ENCODE measurements at places on chromosomes 1 and 21.

DNA sequence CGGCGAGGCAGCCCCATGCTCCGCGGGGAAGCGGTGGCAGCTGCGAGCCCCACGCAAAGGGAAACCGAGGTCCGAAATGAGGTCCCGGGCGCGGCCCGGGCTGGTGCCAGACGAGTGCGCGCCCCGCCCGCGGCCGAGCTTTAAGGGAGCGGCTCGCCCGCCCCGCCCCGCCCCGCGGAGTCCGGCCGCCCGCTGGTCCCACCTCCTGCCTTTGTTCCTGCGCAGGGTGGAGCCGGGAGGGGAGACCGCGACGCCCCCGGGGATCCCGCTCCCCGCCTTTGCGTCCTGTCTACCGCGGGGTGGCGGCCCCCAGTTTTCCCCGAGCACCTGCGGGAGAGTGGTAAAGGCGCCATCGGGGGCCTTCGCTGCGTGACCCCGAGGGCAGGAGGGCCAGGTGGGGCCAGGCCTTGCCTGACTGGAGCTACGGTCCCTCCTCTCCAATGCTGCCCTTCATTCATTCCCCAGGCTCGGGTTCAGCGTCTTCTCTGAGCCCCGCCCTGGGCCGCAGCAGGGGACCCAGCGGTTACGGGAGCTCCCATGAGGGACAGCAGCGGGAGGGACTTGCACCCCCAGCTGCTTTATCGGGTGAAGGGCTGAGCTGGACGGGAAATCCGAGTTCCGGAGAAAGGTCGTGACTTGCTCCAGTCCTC lies at the start of gene HES2:
HES2 (minus strand) TSS at position 116 of the 650 bp plus-strand sequence; CDS start at position 17, 99 bp downstream.
- H3K36me3 ChIP-seq: no peaks in the 10 kb centered on the region
- peaks cover 54% of the 10 kb centered on the region for H3K27me3 ChIP-seq
- peaks cover 4% of the 10 kb centered on the region for H3K4me1 ChIP-seq
- H3K4me3 ChIP-seq: no peak within 1 kb of the TSS

GRCh38 chr1:5936126-5936525 lies 56.1 kb downstream of the NPHP4 start:
- no peak overlapping the region for H3K4me3 ChIP-seq
- DNase-seq: no peak
- H3K4me1 ChIP-seq: peaks cover 4% of the 10 kb centered on the region
- no peaks in the 10 kb centered on the region for H3K36me3 ChIP-seq
- no peak overlapping the region for H3K27ac ChIP-seq

DNA sequence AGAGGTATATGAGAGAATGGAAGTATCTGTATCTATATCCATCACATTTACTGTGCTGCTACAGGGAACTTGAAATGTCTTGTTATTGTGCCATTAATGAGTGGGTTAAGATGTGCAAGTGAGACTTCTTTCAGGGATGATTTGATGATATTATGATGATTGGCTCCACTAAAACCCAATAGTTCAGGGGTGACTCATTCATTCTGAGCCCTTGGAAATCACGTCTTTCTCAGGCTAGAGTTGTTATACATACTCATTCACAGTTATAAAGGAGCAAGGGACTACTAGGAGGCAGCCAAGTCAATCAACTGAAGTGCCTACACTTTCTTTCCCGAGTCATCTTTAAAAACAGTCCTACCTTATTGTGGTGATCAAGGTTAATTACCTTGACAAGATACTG lies 1109.8 kb upstream of the B3GALT2 start:
- no peak overlapping the region for H3K27ac ChIP-seq
- H3K36me3 ChIP-seq: no peaks in the 10 kb centered on the region
- DNase-seq: no peak

DNA sequence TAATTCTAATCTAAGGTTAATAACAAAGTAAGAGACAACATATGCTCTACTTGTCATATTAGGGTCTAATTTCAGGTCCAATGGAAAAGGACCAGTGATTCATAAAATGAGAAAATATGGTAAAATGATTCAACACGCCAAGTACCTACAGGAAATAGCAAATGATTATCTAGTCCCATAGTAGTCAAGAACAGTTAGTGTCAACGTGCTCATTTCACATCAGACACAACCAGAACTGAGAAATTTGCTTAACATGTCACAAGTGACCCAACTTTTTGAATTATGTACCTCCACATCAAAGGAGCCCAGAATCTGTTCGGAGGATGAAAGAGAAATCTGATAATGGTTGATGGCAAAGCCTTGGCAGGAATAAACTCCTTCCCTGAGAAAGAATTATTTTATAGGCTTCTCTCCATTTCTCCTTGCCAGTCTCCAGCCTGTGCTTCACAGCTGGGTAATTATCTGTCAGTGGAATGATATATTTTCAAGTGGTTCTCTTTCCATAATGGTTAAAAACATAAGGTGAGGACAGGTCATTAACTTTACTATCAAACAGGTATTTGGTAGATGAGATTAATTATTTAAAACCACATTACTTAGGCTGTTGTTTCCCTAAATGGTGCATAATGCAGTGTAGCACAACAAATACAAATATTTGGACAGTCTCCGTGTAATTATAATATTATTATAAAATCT lies 83.2 kb downstream of the APP start:
- H3K27ac ChIP-seq: no peak overlapping the region
- peaks cover 7% of the 10 kb centered on the region for H3K36me3 ChIP-seq
- DNase-seq: no peak
- no peaks in the 10 kb centered on the region for H3K4me1 ChIP-seq
- H3K27me3 ChIP-seq: no peaks in the 10 kb centered on the region
- no peak overlapping the region for H3K4me3 ChIP-seq

- H3K4me3 ChIP-seq: no peak overlapping the region
- H3K27me3 ChIP-seq: no peaks in the 10 kb centered on the region
- H3K36me3 ChIP-seq: no peaks in the 10 kb centered on the region
- no peaks in the 10 kb centered on the region for H3K4me1 ChIP-seq
Measured at GRCh38 chr1:29586215-29586614, 349.9 kb downstream of the PTPRU start.

GRCh38 chr1:209238356-209238755 lies 345.2 kb upstream of the CAMK1G start:
- H3K4me1 ChIP-seq: no peaks in the 10 kb centered on the region
- no peak for DNase-seq
- H3K27ac ChIP-seq: no peak overlapping the region

DNA sequence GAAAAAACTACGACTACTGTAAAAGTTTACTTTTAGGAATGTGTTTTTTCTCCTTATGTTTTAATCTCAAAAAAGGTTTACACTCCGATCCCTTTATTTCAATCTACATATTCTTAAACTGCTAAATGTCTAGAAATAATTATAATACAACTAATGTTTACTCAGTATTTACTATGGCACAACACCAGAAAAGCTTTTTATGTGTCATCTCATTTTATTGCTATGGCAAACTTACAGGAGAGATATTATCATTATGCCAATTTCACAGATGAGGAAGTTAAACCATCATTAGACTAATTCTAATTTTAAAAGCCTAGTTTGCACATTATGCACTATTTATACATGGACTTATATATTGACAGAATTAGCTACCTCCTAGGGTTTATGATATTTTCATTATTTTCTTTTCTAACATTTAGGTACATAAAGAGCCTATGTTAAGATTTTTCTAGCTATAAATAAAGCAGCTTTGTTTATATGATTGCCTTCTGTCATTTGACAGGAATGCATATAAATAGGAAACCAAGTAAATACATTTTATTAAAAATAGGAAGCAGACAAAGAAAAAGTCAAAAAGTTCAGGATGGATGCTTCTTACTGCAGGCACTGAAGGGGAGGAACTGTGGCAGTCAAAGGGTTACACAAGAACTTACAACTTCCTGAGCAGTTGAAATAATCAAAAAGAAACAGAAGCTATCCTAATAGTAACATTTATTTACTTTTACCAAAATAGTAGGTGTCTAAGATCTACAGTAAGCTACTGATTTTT lies 442.4 kb downstream of the LTN1 start:
- H3K27me3 ChIP-seq: no peaks in the 10 kb centered on the region
- peaks cover 9% of the 10 kb centered on the region for H3K4me1 ChIP-seq
- no peak overlapping the region for H3K27ac ChIP-seq
- no peak for DNase-seq
- H3K4me3 ChIP-seq: no peak overlapping the region

DNA sequence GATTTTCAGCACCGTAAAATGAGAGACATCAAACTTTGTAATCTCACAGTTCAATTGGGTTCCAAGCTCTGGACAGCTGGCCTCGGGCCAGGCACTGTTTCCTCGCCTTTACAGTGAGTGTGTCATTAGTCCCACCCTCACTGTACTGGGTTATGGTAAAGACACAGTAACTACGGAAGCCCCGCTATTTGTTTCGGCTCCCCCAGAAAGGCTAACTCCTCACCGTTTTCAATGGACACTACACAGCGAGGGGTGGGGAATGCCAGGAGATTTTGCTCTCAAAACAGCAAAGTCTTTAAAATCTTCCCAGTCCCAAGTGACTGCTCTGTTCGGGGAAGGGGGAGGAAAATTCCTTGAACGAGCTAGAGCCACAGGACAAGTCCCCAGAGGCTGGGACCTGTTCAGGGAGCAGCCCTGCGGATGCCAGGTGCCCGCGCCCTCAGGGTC lies 757 bp upstream of the SPSB1 start:
- peaks cover 20% of the 10 kb centered on the region for H3K4me1 ChIP-seq
- peak overlapping the region; percentile 70 for H3K4me3 ChIP-seq
- peak overlapping the region; percentile 77 for H3K27ac ChIP-seq
- DNase-seq: peak; percentile 47

GRCh38 chr1:7574121-7575040 lies 196.7 kb upstream of the VAMP3 start:
- DNase-seq: no peak
- no peak overlapping the region for H3K4me3 ChIP-seq
- no peak overlapping the region for H3K27ac ChIP-seq

GRCh38 chr1:51482881-51483280 lies 36.2 kb downstream of the EPS15 start:
- DNase-seq: no peak
- H3K27me3 ChIP-seq: no peaks in the 10 kb centered on the region
- no peak overlapping the region for H3K4me3 ChIP-seq
- no peaks in the 10 kb centered on the region for H3K4me1 ChIP-seq

- no peak overlapping the region for H3K27ac ChIP-seq
- no peak overlapping the region for H3K4me3 ChIP-seq
- H3K4me1 ChIP-seq: no peaks in the 10 kb centered on the region
- no peaks in the 10 kb centered on the region for H3K36me3 ChIP-seq
- DNase-seq: peak; percentile 16
Measured at GRCh38 chr21:33132054-33132453, 62.1 kb downstream of the OLIG1 start.

- no peaks in the 10 kb centered on the region for H3K27me3 ChIP-seq
- peak; percentile 57 for DNase-seq
- H3K36me3 ChIP-seq: no peaks in the 10 kb centered on the region
- no peak overlapping the region for H3K27ac ChIP-seq
- H3K4me3 ChIP-seq: no peak overlapping the region
Measured at GRCh38 chr1:214022810-214023425, 35.1 kb downstream of the PROX1 start.

DNA sequence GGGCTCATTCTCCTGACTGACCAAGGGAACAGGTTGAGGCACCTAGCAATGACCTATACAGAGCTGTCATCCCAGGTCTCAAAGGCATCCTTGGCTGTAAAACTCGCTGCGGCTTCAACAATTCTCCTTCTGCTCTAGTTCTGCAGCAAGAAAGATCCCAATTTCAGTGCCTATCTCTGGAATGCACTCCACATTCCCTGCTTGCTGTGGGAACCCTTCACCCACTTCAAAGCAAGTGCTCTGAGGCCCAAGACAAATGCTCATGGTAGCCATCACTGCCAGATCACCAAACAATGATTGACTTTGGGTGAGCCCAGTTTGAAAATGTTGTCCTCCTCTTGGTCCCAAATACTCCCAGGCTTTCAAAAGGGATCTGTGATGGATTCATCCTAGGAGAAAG lies 37.7 kb upstream of the FMO3 start:
- no peaks in the 10 kb centered on the region for H3K4me1 ChIP-seq
- DNase-seq: no peak
- no peak overlapping the region for H3K27ac ChIP-seq
- H3K27me3 ChIP-seq: no peaks in the 10 kb centered on the region
- no peaks in the 10 kb centered on the region for H3K36me3 ChIP-seq
- H3K4me3 ChIP-seq: no peak overlapping the region

DNA sequence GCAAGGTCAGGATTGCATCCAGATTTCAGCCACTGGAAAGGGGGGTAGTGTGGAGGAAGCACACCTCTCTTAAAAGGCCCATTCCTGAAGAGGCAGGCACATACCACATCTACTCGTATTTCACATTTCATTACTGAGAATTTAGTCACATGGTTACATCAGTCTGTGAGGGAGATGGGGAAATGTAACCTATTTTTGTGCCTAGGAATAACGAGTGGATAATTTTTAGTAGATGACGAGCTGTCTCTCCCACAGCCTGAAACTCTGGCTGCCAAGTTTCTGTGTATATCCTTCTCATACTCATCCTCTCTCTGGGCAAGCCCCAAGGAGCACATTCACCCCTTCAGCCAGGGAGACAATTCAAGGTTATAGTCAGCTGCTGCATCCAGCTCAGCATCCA lies 10.3 kb upstream of the C21orf91 start:
- H3K27me3 ChIP-seq: no peaks in the 10 kb centered on the region
- no peak for DNase-seq
- H3K36me3 ChIP-seq: no peaks in the 10 kb centered on the region
- no peaks in the 10 kb centered on the region for H3K4me1 ChIP-seq

DNA sequence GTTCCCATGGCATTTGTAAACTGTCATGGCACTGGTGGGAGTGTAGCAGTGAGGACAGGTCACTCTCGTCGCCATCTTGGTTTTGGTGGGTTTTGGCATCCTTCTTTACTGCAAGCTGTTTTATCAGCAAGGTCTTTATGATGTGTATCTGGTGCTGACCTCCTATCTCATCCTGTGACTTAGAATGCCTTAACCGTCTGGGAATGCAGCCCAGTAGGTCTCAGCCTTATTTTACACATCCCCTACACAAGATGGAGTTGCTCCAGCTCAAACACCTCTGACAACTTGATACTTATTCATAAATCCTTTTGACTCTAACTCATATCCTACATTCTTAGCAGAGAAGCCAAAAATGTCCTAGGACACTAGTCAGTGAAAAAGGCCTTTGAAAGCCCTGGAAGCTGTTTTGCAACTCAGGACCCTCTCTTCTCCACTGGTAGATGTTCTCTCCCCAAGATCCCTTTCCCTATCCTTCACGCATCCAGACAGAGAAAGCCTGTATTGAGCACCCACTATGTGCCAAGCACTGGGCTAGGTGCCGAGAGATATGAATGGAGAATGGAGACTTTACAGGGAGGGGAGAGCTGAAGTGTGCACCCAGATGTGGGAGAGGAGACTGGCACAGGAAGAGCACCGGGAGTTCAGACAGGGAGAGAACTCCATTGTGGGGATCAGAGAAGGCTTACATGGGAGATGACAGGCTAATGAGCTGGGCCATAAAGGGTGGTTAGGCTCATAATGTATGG lies 6.7 kb upstream of the CSRP1 start:
- peaks cover 49% of the 10 kb centered on the region for H3K4me1 ChIP-seq
- no peaks in the 10 kb centered on the region for H3K36me3 ChIP-seq
- DNase-seq: peak; percentile 63
- peak overlapping the region; percentile 97 for H3K27ac ChIP-seq
